ENCODE measurements at places on chromosomes 5 and 9. TPM values are rescaled to one million over a fixed set of nuclear protein-coding genes. Genes with fewer than 3 reads are reported as not detected.

Gene DMRT3
- total RNA-seq = not detected

Gene ZBTB26
- total RNA-seq = 13.5 TPM

Gene MZB1
- 0.25 TPM for total RNA-seq

GRCh38 chr5:67052034-67052433, 144.6 kb downstream of the CD180 start:
- DNase-seq = no peak

Gene ARHGEF37
- total RNA-seq = 2.3 TPM

DNA sequence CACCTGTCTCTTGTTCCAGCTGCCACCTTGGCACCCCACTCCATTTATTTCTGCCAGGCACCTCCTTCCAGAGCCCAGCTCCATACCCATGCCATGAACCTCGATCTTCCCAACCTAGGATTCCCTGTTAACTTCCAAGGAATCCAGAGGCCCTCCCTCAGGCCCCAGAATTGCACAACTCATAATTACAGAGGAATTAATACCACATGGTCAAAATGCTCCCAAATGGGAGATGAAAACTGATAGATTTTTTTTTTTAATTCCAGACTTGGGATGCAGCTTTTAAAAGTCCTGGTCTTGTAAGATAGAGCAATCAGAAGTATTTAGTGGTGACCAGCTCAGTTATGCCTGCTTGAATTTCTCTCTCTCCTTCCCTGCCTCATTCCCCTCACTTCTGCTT, 96.2 kb upstream of the CCDC112 start:
- DNase-seq = no peak

- no peak for DNase-seq
These were observed 13.3 kb downstream of the FGF18 start for GRCh38 chr5:171432583-171433351.

Data from neural crest cell (in vitro differentiated cells).